ENCODE measurements at places on chromosomes 13 and 19. TPM values are rescaled to one million over a fixed set of nuclear protein-coding genes. Genes with fewer than 3 reads are reported as not detected.

C19orf67 gene
- not detected for polyA plus RNA-seq

VSTM1 gene
- polyA plus RNA-seq, result 0.24 TPM

RPS28 gene
- polyA plus RNA-seq, result 410 TPM

PLIN5 gene
- 0.59 TPM for polyA plus RNA-seq

MYH14 gene
- polyA plus RNA-seq, result 0.02 TPM
